Adrenal gland (tissue), 19 donors: ENCODE measurements at places on chromosomes 1 and 21.

DNA sequence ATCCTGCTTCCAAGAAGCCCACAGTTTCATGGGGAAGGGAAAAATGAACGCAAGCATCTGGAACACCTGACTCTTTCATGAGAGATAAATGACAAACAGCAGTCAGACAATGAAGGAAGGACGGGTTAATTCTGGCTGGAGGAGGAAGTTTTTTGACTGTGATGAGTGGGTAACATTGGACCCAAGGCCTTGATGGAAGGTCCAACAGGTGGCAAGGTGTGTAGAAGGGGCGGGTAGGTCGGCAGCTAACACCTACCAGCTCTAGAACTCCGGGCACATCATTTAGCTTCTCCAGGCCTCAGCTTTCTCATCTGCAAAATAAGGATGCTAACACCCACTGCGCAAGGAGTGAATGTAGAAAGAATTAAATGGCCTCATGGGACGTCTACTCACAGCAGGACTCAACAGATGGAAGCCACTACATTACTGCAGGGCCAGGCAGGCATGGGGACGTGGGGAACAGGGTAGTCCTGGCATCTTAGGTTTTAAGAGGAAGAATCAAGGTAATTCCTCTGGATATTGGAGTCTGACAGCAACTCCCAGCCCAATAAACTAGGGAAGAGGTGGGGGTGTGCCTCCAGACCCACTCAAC lies 12.9 kb downstream of the GLIS1 start:
- no peak for DNase-seq

GRCh38 chr1:43878440-43878839 lies 55.2 kb upstream of the ARTN start:
- no peak for DNase-seq

GRCh38 chr1:77322061-77322900 lies 40.5 kb downstream of the AK5 start:
- DNase-seq, result no peak

- no peak for DNase-seq
These were observed 222.5 kb downstream of the SLC45A1 start for GRCh38 chr1:8540261-8540941.

DNA sequence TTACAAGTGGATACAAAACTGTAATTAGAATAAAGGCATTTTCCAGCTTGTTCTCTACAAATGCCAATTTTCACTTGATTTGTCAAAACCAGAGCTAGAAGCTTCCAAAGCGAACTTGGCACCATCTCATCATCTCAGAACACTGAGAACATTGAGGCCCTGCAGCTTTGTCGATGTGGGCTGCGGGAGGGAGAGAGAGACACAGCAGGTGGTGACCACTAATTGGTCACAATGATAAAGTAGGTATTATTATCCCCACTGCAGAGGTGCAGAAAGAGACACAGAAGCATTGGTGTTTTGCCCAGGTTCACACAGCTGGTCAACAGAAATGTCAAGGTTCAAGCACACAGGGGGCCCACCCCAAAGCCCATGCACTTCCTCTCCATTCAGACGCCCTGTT lies 72.2 kb upstream of the KRTAP19-8 start:
- no peak for DNase-seq

DNA sequence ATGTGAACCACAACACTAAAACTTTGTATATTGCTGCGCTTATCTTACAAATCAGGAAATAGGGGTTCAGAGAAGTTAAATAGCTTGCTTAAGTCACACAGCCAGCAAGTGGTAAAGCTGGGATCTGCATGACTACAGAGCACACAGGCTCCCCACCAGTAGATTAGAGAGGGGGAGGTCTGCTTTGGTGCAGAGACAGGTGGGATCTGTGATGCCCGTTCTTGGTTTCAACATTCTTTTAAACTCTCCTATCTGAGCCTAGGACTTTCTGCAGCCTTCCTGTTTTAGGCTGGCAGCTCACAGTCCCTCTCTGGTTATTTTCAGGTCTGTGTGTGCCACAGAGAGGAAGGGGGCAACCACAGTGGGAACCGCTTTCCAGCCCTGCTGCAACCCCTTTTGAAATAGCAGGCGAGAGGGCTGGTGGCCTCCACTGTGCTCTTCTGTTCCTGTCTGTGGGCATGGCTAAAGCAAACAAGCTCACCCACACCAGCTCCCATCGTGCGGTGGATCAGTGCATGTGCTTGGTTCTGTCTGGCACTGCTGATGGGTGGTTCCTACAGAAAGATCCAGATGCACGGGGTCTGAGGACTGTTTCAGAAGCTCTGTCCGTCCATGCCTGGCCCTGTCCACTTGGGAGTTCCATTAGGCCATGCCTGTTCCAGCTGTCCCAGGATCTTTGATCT lies 1.7 kb upstream of the IL6R start:
- no peak for DNase-seq

DNA sequence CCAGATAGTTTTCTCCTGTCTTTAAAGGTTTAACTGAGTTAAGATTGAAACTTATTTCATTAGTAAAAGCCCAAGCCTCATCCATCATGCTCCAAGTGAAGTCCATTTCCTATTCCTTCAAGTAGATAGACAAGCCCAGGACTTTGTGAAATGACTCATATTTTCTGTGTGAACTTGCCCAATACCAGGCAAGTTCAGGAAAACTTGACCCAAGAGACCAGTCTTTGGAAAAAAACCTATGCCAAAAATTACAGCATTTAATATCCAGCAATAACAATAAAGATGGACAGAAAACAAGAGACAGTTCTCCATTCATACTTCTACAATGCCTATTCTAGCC lies 405 bp upstream of the RAB29 start:
- no peak for DNase-seq

- no peak for DNase-seq
These were observed 618 bp downstream of the ETS2 start for GRCh38 chr21:38806153-38806941.
